Cardiac muscle cell (in vitro differentiated cells and primary cell): ENCODE measurements at places on chromosomes 7 and 10.

DNA sequence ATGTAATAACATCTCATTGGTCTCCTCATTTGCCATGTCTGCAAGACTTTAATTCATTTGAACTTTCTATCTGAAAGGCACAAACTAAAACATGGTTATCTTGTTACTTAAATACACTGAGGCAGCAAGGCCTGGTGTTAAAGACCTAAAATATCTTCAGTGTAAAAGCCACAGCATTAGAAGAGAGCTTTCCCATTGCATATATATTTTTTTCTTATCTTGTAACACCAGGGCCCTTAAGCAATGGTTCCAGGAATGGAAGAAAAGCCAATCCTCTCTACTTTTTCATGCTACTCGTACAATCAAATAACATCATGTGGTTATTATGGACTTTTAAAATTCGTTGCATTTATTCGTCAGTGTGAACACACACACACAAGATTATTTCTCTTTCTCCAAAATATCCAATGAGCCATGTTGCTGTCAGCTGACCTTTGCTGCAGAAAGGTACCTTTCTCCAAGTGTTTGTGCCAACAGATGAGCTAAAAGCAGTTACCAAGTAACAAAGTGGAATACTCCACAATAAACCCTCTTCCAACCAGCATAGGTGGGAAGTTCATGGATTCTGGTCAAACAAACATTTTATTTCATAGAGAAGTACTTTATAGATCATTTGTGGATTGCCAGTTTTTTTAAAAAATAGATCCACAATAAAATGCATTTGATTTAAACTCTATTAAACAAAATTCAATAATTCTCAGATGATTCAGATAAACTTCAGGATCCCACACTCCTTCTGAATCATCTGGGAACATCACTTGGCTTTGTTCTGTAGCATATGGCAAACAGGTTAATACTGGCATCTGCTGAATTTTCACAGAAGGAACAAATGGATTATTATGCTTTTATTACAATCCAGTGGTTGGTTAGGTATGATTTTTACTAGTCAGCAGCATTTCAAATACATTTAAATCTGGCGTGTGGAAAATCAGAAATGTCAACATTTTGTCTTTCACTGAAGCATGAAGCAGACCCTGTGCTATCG is 63.3 kb upstream of the AGBL3 start:
- no peaks in the 10 kb centered on the region for H3K4me1 ChIP-seq
- no peaks in the 10 kb centered on the region for H3K36me3 ChIP-seq
- H3K27me3 ChIP-seq, result no peaks in the 10 kb centered on the region
- no peak overlapping the region for H3K4me3 ChIP-seq
- no peak for DNase-seq
- H3K27ac ChIP-seq, result no peak overlapping the region

- no peaks in the 10 kb centered on the region for H3K36me3 ChIP-seq
- H3K27ac ChIP-seq, result no peak overlapping the region
- DNase-seq, result no peak
- H3K4me1 ChIP-seq, result peaks cover 7% of the 10 kb centered on the region
- H3K27me3 ChIP-seq, result no peaks in the 10 kb centered on the region
- no peak overlapping the region for H3K4me3 ChIP-seq
Measured at GRCh38 chr7:103915680-103916357, 73.6 kb downstream of the RELN start.

GRCh38 chr10:130770018-130770630 is 541.4 kb downstream of the TCERG1L start:
- H3K4me1 ChIP-seq, result no peaks in the 10 kb centered on the region
- H3K27ac ChIP-seq, result no peak overlapping the region
- H3K4me3 ChIP-seq, result no peak overlapping the region
- no peaks in the 10 kb centered on the region for H3K36me3 ChIP-seq

DNA sequence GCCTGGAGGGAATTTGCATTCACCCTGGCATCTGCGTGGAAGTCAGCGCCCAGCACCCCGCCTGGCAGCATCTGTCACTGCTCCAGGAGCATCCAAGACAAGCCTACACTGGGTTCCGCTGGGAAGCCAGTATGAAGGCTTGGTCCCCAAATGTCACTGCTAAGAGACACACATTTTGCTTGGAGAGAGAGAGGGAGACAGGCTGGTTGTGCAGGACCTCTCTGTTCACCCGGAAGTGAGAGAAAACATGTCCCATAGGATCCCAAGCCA is 119.5 kb downstream of the SEC23IP start:
- H3K4me3 ChIP-seq, result no peak overlapping the region
- no peak for DNase-seq
- no peak overlapping the region for H3K27ac ChIP-seq
- no peaks in the 10 kb centered on the region for H3K27me3 ChIP-seq

- DNase-seq, result no peak
- H3K27ac ChIP-seq, result peak overlapping the region; percentile 100
- H3K27me3 ChIP-seq, result no peaks in the 10 kb centered on the region
- no peak overlapping the region for H3K4me3 ChIP-seq
- H3K4me1 ChIP-seq, result peaks cover 66% of the 10 kb centered on the region
- no peaks in the 10 kb centered on the region for H3K36me3 ChIP-seq
Measured at GRCh38 chr10:73653195-73653594, 2.6 kb downstream of the SYNPO2L start.

- H3K4me3 ChIP-seq, result no peak overlapping the region
- peaks cover 3% of the 10 kb centered on the region for H3K36me3 ChIP-seq
- no peaks in the 10 kb centered on the region for H3K27me3 ChIP-seq
- no peak overlapping the region for H3K27ac ChIP-seq
- H3K4me1 ChIP-seq, result no peaks in the 10 kb centered on the region
- no peak for DNase-seq
Measured at GRCh38 chr10:60167050-60167449, 222.6 kb downstream of the ANK3 start.

- DNase-seq, result no peak
- no peak overlapping the region for H3K4me3 ChIP-seq
- no peaks in the 10 kb centered on the region for H3K27me3 ChIP-seq
- H3K27ac ChIP-seq, result no peak overlapping the region
- no peaks in the 10 kb centered on the region for H3K4me1 ChIP-seq
Measured at GRCh38 chr10:6320320-6321010, 117.7 kb downstream of the PFKFB3 start.

DNA sequence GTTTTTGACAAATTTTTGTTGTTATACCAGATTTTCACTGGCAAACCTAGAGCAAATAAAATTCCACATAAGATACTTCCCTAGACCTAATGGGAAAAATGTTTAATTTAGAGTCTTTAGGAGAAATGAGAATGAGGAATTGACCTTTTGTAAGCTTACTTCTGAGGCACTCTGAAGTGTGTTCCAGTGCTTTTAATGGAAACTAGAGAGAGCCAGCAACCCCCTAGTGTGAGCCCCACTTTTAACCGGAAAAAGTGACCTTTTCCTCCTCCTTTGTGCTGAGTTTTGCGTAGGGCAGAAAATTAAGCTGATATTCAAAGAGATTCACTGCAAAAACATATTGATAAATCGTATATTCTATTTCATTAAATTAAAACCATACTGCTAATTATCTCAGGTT is 5.2 kb downstream of the IKZF1 start:
- H3K4me1 ChIP-seq, result no peaks in the 10 kb centered on the region
- DNase-seq, result no peak
- peaks cover 47% of the 10 kb centered on the region for H3K27me3 ChIP-seq
- H3K4me3 ChIP-seq, result no peak overlapping the region
- no peaks in the 10 kb centered on the region for H3K36me3 ChIP-seq

- no peaks in the 10 kb centered on the region for H3K36me3 ChIP-seq
- DNase-seq, result no peak
- no peaks in the 10 kb centered on the region for H3K4me1 ChIP-seq
- H3K27ac ChIP-seq, result no peak overlapping the region
Measured at GRCh38 chr7:89104748-89105685, 309.5 kb upstream of the TEX47 start.

DNA sequence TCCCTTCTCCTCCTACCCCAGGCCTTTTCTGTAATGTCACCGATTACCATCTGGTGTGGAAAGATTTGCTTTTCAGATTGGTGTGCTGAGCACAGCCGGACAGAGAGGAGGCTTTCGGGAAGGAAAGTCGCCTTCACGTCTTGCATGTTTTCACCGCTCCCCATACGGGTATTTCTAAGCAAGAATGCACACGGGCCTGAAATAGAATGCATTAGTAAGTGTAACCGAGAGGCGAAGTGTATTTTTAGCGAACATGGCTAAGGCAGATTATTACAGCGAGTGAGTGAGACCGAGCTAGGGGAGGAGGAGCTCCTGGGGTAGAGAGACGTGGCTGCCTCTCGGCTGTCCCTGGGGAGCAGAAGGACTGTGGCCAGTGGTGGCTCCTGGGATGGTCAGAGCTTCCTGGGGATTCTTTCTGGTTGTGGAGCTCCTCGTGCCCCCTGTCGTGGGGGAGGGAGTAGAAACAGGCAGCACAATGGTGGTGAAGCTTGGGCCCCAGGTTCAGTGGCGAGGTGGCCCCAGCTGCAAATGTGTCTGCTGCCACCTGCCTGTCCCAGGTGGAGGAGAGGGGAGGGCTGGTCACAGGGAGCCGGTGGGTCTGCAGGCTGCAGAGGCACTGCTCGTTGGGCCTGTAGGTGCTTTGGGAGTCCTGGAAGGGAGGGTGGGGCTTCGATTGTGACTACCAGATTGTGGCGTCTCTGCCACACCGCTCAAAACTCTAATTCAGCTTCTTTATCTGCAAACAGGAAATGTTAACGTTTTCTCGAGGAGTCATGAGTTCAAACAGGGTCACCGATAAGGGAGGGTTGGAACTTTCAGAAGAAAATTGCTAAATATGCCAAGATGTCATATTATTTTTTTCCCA is 135.8 kb downstream of the CAMK1D start:
- H3K4me3 ChIP-seq, result no peak overlapping the region
- DNase-seq, result peak; percentile 17
- H3K4me1 ChIP-seq, result peaks cover 25% of the 10 kb centered on the region
- H3K27ac ChIP-seq, result peak overlapping the region; percentile 79

DNA sequence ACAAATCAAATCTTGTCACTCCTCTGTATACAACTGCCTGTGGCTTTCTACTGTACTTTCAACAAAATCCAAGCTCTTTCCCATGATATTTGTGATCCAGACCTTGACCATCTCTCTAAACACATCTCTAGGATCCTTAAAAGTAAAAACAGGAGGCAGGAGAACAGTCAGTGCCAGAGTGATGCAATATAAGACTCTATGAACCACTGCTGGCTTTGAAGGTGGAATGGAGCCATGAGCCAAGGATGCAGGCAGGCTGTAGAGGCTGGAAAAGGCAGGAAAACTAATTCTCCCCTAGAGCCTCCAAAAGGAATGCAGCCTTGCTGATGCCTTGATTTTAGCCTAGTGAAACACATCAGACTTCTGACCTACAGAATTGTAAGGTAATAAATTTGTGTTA is 45.5 kb upstream of the LRRN3 start:
- H3K4me3 ChIP-seq, result no peak overlapping the region
- DNase-seq, result peak; percentile 10
- no peaks in the 10 kb centered on the region for H3K27me3 ChIP-seq

GRCh38 chr7:134589491-134589941 is 40.6 kb downstream of the AKR1B15 start:
- no peaks in the 10 kb centered on the region for H3K36me3 ChIP-seq
- no peak overlapping the region for H3K27ac ChIP-seq
- H3K4me1 ChIP-seq, result peaks cover 6% of the 10 kb centered on the region
- DNase-seq, result no peak

DNA sequence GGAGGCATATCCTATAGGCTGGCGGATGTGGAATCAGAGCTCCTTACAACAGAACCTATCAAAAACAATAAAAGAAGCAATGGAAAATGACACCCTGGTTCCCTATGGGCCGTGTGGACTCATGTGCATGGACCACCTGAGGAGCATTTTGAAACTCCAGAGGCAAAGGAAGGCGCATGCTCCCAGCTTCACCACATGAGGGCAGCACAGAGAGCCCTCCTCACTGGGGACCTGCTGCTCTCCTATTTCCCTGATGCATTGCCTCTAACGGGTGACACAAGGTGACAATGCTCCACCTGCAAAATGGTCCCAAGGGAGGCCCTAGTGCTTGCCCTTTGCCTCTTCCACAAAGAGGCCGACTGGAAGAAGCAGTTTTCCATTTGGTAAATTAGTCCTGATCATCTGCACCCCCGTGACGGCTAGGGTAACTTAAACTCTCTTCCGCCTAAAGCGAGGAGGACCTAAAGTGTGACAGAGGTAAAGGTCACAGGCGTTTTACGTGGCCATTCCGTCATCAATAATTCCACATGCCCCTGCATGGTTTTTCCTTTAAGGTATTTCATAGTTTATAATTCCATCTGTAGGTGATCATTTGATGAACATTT is 67.7 kb downstream of the GPAM start:
- H3K4me3 ChIP-seq, result no peak overlapping the region
- no peaks in the 10 kb centered on the region for H3K36me3 ChIP-seq
- H3K27me3 ChIP-seq, result no peaks in the 10 kb centered on the region
- no peaks in the 10 kb centered on the region for H3K4me1 ChIP-seq

- H3K27ac ChIP-seq, result no peak overlapping the region
- no peak overlapping the region for H3K4me3 ChIP-seq
- H3K36me3 ChIP-seq, result no peaks in the 10 kb centered on the region
Measured at GRCh38 chr10:12914111-12914510, 87.4 kb downstream of the CCDC3 start.

GRCh38 chr10:63221950-63222349 is 88.8 kb downstream of the NRBF2 start:
- H3K27ac ChIP-seq, result peak overlapping the region; percentile 60
- H3K4me1 ChIP-seq, result peaks cover 15% of the 10 kb centered on the region
- no peak overlapping the region for H3K4me3 ChIP-seq
- no peaks in the 10 kb centered on the region for H3K36me3 ChIP-seq

DNA sequence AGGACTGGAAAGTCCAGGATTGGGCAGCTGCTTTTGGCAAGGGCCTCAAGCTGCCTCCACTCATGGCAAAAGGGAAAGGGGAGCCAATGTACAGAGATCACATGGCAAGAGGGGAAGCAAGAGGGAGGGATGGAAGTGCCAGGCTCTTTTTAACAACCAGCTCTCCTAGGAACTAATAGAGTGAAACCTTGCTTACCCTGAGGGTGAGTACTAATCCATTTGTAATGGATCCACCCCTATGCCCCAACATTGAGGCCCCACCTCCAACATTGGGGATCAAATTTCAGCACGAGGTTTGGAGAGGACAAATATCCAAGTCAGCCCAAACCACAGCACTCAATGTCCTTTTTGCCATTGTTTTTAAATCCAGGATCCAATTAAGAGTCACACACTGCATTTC is 12.5 kb downstream of the HABP2 start:
- H3K27me3 ChIP-seq, result no peaks in the 10 kb centered on the region
- DNase-seq, result no peak

DNA sequence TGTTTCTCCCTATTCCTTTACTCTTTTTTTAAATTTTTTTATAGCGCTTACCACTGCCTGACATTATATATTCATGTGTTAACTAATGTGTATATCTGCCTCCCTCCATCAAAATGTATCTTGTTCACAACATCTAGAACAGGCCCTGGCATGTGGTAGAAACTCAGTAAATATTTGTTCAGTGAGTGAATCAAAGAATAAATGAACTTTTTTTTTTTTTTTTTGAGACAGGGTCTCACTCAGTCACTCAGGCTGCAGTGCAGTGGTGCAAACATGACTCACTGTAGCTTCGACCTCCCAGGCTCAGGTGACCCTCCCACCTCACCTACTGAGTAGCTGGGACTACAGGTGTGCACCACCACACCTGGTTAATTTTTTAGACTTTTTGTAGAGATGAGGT is 7.5 kb upstream of the CALD1 start:
- H3K27ac ChIP-seq, result no peak overlapping the region
- no peaks in the 10 kb centered on the region for H3K27me3 ChIP-seq
- no peaks in the 10 kb centered on the region for H3K36me3 ChIP-seq
- no peak overlapping the region for H3K4me3 ChIP-seq
- no peak for DNase-seq
